Activated T-cell treated with anti-CD3 and anti-CD28 coated beads, Interleukin-2, amount 50 U/mL, for 4 hours (primary cell): ENCODE measurements at places on chromosomes 7 and 10. TPM values are rescaled to one million over a fixed set of nuclear protein-coding genes. Genes with fewer than 3 reads are reported as not detected.

The MUC12 gene
- total RNA-seq: 0.16 TPM

DNA sequence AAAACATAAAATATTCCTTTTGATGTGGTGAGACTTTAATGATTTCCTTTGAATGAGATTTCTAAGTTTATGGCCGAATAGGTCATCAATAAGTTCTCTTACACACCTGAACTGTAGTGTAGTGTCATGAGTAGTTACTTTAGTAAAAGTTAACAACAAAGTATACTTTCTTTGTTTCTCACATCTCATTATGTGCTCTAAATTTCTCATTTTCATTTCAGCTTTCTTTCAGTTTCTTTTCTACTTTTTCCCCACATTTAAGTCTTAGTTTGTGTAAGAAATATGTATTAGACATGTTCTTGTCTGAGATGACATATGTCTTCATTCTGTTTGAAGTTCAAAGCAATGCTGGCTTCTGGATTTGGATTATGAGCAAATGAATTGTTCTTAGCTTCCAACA lies 348.1 kb downstream of the ANKRD7 start:
- DNase-seq: no peak

GRCh38 chr7:107332488-107333269 lies 137.2 kb upstream of the GPR22 start:
- no peak for DNase-seq

GRCh38 chr7:106864298-106865081 lies 592 bp upstream of the PIK3CG start:
- no peak for DNase-seq

- DNase-seq: peak; percentile 90
These were observed at the start of gene STK32C for GRCh38 chr10:132307823-132308586. Gene STK32C, minus strand, starts transcription at chr10:132307950. Its CDS starts 117 bp downstream, at chr10:132307833.

DNA sequence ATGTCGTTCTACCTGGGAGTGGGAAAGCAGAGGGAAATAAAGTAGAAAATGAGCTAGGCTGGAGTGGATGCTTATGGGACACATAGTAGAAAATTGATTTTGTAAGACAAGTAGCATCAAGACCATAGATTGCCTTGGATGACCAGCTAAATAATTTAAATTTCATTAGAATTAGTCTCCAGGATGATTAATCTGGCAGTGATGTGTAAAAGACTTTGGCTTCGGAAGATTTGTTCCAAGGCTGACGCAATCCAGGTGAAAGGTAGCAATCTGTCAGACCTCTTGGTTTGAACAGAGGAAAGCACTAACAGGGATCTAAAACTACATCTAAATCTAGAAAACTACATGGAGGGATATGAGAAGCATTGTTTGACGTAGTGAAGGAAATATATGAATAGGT lies 236.5 kb downstream of the ARL4A start:
- DNase-seq: no peak

The IL6 gene
- 35.4 TPM for total RNA-seq

- no peak for DNase-seq
These were observed 43.3 kb downstream of the ETV1 start for GRCh38 chr7:13946181-13946580.

The CAV1 gene
- total RNA-seq: 1.1 TPM

GRCh38 chr7:30917216-30917893 lies 5.7 kb downstream of the AQP1 start:
- DNase-seq: no peak

The OR9A2 gene
- total RNA-seq: not detected

- no peak for DNase-seq
These were observed 41.7 kb downstream of the HTRA1 start for GRCh38 chr10:122503012-122503411.

GRCh38 chr7:142364551-142364950 lies 106.7 kb upstream of the PRSS58 start:
- no peak for DNase-seq

DNA sequence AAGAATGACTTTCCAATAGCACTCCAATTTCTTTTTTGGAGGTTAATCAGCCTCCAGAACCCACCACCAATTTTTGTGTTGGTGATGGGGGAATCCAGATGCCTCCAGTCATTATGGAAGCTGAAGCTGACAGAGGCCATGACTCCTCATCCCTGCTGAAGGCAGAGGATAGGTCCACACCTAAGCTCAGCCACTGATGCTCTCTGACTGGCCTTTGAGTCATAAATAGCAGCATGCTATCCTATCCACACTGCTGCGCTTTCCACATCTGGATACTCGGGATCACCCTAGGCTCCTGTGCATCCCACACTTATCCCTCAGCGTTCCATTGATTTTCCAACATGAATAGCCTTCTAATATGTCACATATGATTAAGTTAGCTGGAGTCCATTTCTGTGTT lies 124.2 kb downstream of the TES start:
- DNase-seq: no peak

DNA sequence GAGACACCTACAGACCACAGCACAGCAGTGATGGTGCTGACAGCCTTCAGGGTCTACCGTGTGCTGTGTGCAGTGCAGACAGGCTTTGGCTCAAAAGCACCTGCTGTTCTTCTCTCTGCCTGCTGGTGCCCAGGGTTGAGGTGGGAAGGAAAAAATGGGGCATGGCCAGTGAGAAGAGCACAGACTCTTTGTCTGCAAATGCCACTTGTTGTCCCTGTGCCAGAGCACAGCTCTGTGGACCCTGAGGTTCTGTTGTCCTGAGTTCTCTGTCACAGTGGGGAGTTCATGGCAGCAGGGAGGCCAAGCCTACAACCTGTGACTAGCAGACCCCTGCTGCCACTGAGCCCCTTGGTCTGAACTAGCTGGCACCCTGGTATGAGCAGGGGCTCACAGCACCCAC lies 376.7 kb downstream of the GLRX3 start:
- no peak for DNase-seq

The SEMA3D gene
- total RNA-seq: not detected

The EBF3 gene
- not detected for total RNA-seq

The PNLIPRP3 gene
- total RNA-seq: not detected

DNA sequence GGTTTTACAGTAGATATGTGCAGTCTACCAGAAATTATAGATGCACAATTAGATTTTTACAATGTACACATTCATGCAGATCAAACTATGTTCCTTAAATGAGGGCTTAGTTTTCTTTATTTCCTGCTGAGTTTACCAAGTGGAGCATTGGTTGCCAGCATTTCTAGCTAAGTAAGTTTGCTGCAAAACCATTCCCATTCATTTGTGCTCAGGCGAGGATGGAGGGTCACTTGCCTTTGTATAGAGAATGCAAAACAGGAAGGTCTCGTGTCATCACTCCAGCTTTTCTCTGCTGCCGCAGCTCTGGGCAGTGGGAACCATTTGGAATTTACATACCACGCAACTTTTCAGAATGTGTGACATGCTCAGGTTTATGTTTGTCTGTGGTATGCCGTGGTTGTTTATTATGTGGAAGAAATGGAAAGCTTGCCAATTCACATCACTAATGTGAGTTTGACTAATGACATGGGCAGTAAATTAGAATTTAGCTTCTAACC lies 198.6 kb downstream of the TRIL start:
- DNase-seq: no peak

- no peak for DNase-seq
These were observed 71.5 kb downstream of the PRPF18 start for GRCh38 chr10:13658264-13658663.

DNA sequence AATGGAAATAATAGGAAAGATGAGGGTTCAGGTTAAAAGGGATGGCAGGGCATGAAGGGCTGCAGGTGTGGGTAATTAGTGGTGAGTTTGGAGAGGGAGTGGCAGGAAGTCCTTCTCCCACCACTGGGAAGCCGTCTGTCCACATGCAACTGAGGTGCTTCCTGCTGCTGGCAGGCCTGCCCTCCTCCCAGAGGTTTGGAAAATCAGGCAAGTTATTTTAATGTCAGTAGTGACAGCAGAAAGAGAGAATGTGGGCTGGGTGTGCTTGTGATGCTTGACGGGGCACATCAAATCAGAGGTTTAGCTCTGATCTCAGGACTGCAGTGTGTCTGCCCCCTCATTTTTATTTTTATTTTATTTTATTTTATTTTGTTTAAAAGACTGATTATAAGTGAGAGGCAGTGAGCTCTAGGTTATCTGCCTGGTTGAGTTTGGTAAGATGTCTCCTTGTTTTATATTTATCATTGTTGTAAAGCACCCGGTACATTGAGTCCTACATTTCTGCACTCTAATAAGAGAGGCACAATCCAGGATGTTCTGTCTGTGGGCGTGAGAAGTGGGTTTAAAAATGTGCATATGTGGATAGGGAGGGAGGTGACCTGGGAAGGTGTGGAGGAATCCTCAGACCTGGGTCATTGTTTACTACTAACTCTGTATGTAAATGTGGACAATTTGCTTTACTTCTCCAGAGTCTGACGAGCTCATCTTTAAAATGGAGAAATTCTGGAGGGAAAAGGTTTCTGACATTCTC lies 504.4 kb downstream of the LRMDA start:
- no peak for DNase-seq

The BICC1 gene
- total RNA-seq: not detected

GRCh38 chr7:69256634-69257081 lies 341.6 kb upstream of the AUTS2 start:
- no peak for DNase-seq

GRCh38 chr7:7190142-7190541 lies 7.8 kb downstream of the C1GALT1 start:
- no peak for DNase-seq

DNA sequence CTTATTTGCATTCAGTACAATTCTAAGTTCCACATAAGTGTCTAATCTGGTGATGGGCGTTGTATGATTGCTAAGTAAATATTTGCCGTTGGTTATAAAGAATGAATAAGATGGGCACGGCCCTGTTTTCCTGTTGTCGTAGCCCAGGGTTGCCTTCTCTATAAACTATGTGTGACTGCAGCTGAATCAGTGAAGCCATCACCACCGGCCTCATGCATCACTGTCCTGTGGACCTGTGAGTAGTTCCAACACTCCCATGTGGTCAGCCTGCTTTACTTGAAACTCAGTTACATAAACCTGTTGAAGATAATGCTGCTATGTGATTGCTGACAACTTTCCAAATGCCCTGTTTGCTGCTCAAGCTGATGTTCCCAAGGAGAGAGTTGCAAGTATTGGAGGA lies 21.6 kb upstream of the KLF6 start:
- no peak for DNase-seq

DNA sequence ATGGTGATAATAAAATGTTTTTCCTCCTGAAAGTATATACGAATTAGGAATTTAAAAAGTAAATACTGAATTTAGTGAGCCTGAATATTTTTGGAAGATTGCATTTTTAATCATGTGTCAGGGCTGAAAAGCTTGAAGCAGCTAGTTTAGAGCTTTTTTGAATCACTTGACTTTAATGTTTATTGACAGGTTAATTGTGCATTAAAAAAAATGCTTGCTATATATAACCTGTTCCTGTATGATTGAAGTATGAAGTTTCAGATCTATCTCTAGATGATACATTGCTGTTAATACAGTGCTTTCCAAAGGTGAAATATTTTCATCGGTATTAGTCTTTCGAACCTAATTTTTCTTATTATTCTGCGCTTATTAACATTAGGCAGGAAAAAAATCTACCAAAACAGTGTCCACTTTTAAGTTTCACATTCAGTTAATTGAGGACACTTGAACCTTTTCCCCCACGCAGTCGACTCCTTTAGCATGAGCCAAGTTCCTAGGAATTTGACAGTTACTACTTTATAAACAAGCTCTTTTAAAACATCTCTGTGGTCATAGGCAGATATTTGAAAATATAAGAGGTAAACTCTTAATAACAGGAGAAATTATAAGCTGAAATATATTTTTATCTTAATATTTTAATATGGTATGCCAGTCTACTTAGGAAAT lies 187.1 kb downstream of the MLLT10 start:
- DNase-seq: no peak

The MOGAT3 gene
- not detected for total RNA-seq

The TMEM229A gene
- not detected for total RNA-seq

DNA sequence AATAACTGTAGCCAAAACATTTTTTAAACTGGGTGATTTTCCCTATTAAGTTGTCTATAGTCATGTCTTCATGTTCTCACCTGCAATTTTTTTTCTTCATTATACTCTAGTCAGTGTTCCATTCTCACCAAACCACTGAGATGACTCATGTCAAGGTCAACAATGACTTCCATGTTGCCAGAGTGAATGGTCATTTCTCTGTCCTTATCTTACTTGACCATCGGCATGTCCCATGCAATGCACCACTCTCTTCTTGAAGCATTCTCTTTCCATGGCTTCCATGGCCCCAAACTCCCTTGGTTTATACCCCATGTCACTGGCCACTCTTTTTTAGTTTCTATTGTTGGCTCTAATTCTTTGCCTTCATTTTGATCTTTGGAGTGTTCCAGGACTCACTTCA lies 173.9 kb downstream of the PPP1R17 start:
- DNase-seq: no peak

The TDRD1 gene
- total RNA-seq: 0.48 TPM

The OR2A42 gene
- total RNA-seq: not detected

The WEE2 gene
- total RNA-seq: not detected

GRCh38 chr10:31929261-31930022 lies 811 bp upstream of the ARHGAP12 start:
- peak; percentile 4 for DNase-seq

DNA sequence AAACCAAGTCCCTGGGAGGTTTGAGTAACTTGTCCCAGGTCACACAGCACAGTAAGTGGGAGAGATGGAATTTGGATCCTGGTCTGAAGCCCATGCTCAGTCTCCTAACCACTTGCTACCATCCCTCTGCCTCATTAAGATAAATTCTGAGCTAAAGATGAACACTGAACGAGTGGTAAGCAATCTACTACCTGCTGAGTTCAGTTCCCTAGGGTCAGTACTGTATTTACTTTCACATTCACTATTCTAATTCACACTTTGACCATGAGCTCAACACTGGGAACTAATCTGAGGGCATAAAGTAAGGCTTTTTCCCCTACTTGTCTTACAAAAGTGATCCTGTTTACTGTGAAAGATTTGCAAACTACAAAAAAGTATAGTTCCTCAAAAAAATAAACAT lies 2.4 kb downstream of the UROS start:
- no peak for DNase-seq

The DDX50 gene
- 43.7 TPM for total RNA-seq

DNA sequence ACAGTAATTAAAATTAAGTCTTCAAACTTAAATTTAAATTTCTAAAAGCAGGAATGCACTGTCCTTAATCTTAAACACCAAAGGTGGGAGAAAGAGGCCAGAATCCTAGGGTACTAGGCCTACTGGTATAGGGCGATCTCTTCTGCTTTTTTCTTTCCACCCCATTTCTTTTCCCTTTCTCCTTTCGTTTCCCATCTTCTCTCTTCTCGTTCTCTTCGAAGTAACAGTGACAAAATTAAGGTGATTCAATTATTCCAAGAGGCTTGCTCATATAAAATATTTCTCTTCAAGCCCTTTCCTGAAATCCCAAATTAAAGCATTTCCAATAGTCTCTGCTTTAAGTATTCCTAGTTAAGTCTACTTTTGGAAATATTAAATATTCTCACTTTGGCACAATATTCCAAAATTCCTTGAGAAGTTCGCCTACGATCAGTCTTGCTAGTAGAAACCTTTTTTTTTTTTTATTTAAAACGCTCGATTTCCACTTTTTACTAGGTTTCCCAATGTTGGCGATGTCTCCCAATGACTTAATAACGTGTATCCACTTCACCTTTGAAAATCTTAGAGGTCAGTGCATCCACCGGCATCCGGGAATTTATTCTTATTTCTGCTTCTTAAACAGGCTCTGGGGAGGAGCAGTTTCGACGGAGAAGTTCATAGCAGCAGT lies 765 bp upstream of the LCOR start:
- DNase-seq: no peak
